CD4-positive, alpha-beta T cell treated with Interleukin-15 for 1 hour (primary cell): ENCODE measurements at places on chromosomes 11 and 22.

- no peak for DNase-seq
Observed at GRCh38 chr11:120137611-120138521, at the start of gene TRIM29. Gene TRIM29 (minus strand): TSS chr11:120138113. CDS start chr11:120138031, 82 bp downstream.

DNA sequence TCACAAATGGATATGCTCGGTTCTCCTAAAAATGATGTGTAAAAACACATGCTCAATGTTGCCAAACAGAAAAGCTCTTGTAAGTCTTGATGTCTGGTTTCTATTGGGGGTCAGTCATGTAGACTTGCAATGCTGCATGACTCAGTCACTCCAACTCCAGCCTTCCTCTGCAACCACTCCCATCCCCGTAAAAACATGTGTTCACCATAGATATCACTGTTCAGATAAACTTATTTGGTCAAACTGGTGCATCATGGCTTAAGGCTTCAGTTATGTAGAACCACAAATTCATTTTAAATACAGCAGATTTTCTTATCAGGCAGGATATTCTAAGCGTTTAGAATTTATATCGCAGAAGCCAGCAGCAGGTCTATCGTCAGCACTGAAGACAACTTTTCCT is 298.4 kb upstream of the LUZP2 start:
- DNase-seq: no peak

- no peak for DNase-seq
Observed at GRCh38 chr11:75467881-75468280, 34.9 kb upstream of the KLHL35 start.

- no peak for DNase-seq
Observed at GRCh38 chr22:44638971-44639760, 62.8 kb upstream of the PRR5 start.

DNA sequence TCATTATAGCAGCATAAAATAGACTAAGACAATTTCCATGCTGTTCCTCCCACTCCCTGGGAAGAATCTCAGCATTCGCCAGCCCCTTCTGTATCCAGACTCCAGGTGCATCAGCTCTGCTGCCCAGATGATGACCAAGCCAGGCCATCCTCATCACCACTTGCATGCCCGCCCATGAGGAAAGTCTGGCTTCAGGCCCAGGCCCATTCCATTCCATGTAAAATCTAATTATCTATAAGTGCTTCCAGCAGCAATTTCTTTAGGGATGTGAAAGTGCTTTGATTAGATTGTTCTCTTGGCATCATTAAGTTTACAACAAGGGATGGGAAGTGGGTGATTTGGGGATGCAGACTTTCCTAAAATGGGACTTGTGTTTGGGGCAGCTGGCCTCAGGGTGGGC is 100.3 kb downstream of the INSC start:
- no peak for DNase-seq

DNA sequence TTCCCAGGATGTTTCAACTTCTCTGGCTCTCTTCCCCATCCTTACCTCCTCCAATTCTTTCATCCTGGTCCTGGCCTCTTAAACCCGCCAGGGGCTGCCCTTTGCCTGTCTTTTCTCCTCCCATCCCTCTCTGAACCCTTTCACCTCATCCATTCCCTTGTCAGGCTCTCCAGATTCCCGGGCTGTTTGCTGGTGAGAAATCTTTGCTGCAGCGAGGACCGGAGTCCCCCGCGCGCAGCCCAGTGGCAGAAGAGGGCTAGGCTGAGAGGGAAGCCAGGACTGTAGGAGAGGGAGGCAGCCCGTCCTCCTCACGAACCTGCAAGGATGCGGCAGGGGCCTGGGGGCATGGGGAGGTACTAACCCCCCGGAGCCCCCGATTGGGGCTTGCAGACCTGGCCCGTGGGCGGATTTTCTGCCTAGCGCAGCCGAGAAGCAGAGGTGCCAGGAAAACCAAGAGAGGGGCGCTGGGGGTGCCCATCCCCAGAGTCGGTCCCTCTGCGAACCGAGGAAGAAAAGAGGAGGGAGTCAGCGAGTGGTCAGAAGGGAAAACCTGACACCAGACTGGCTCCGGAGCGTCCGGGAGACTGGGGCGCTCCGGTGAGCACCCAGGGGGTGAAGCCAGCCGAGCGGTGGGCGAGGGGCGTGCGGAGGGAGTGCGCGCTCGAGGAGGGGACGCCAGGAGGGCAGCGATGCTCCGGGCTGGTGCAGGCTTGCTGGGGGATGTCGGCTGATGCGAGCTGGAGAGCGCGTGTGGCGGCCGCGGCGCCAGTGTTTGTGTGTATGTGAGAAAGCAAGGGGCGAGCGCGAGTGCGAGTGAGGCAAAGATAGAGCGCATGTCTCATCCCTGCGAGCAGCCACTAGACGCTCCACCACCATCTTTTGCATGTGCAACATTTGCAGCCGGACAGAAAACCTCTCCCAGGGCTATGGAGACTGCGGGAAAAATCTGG is at the start of gene GRIA4:
Gene GRIA4 (plus strand): TSS at position 242 of the 950 bp plus-strand sequence. CDS start 925 bp downstream, outside the sequence.
- no peak for DNase-seq

DNA sequence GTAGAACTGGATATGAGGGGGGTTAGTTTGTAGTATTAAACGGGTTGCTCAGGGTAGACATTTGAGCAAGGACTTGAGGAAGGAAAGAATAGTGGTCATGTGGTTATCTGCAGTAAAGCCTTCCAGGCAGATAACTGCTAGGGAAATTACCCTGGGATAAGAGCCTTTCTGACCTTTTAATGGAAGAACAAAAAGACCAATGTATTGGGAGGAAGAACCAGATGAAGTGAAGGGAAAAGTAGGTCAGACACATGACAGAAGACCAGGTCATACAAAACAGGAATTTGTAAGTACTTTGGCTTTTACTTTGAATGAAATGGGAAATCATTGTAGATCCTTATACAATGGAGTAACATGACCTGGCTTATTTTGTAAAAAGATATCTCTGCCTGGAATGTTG is 241.9 kb upstream of the CTSC start:
- DNase-seq: no peak

DNA sequence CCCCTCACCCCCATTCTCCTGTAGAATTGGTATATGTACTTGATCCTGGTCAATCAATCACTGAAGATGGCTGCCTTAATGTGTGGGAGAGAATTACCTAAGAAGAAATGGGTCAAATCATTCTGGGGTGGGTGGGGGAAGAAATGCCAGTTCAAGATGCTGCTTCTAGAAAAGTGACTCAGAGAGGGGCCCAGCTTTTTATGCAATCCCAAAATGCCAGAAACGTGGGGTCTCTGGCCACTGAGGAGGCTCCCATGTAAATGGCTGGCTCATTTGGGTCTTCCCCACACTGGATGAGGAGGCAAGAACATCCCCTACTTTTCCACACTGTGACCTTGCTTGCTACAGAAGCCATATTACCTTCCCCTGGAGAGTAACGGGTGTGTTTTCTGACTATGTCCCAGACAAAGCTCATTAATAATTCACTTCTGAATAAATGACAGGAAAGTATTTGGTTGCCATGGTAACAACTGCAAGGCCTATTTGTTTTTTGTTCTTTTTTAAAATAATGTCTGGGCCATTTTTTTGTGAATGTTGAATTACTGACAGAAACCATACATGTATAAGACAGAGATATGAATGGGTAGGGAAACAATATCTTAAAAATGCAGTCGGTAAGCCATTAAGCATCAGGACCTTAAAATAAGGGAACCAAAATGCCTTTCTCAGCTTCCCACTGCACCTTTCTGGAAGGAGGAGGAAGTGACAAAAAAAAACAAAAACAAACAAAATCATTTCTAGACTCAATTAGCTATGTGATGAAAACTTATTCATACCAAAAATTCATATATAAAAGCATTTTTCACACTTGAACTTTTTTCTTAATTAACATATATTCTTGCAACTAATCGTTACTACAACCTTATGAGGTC is 32.0 kb downstream of the SLC1A2 start:
- DNase-seq: no peak

GRCh38 chr11:129881570-129882170 is 13.7 kb downstream of the NFRKB start:
- peak; percentile 38 for DNase-seq
